ENCODE measurements at places on chromosomes 4 and X.
A peak's percentile ranks its signal among the peaks of the same experiment; 100 is the strongest.

GRCh38 chrX:16958356-16958755 lies 11.9 kb downstream of the REPS2 start:
- no peak for DNase-seq

DNA sequence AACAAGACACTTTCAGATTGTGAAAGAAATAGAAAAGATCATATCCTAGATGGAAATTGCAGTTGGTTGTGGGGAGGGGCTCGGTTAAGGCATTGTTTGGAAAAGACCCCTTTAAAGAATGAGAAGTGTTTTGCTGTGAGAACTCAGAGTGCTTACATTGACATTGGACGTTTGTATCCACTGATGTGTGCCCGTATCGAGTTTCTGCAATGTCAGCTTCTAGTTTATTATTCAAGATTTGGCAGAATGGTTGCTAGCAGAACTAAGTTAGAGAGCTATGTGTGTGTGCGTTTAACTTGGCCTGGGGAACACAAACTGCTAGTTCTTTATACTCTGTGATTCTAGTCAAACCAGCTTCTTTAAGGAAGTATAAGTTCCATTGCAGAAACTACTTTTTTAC lies 2702.5 kb downstream of the PCDH7 start:
- no peak for DNase-seq

GRCh38 chr4:119854364-119854763 lies 212.3 kb downstream of the MAD2L1 start:
- no peak for DNase-seq

- DNase-seq: no peak
Observed at GRCh38 chr4:102606846-102607450, 105.8 kb downstream of the NFKB1 start.

DNA sequence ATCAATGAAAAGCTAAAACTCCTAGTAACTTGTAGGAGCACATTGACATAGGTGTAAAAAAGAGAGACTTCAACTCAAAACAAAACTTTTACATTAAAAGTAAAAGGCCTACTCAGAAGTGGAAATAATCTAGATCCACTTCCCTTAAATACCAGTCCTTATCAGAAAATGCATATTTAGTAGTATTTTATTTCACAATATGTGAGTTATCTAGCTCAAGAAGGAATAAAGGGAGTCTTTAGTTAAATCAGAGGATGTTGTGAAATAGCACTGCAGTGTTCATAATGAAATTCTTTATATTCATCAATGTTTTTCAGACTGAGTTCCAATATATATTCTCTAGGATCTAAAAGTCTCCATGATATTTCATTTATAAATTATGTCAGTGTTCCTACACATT lies 715.0 kb downstream of the GRID2 start:
- DNase-seq: no peak

- no peak for DNase-seq
Observed at GRCh38 chrX:150558424-150558823, 10.0 kb upstream of the MTM1 start.

DNA sequence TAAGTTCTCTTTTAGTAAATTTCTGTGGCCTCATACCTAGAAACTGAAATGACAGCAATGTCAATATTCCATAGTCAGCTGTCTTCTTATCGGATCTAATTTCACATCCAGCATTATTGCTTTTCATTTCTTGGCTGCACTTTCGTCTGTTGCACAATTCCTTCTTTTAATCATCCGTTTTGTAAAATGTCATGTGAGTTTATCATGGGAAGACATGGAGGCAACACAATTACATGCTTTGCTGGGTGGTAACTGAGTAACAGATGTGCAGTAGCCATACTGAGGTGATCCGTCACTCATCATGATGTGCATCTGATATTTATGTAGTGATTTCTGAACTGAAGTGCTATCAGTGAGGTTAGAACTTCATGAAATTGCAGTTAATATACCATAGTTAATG lies 68.3 kb upstream of the SLC7A11 start:
- no peak for DNase-seq

DNA sequence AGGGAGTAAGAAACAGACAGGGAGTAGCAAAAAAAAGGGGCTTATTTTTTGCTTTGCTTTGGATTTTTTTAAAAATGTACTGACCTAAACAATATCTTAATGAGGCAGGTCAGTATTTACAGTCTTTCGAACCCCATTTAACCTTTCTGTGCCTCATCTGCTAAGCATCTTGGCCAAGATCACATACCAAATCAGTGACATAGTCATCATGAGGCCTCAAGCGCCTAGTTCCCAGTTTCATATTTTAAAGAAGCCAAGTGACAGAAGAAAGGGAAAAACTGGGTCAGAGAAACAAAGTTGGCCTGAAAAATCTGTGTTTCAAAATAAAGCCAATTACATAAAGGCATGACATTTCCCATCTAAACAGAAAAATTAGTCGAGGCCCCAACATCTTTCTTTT lies 94.6 kb upstream of the WDR44 start:
- DNase-seq: no peak

GRCh38 chr4:83083925-83084475 lies 30.5 kb downstream of the PLAC8 start:
- DNase-seq: peak; percentile 78

DNA sequence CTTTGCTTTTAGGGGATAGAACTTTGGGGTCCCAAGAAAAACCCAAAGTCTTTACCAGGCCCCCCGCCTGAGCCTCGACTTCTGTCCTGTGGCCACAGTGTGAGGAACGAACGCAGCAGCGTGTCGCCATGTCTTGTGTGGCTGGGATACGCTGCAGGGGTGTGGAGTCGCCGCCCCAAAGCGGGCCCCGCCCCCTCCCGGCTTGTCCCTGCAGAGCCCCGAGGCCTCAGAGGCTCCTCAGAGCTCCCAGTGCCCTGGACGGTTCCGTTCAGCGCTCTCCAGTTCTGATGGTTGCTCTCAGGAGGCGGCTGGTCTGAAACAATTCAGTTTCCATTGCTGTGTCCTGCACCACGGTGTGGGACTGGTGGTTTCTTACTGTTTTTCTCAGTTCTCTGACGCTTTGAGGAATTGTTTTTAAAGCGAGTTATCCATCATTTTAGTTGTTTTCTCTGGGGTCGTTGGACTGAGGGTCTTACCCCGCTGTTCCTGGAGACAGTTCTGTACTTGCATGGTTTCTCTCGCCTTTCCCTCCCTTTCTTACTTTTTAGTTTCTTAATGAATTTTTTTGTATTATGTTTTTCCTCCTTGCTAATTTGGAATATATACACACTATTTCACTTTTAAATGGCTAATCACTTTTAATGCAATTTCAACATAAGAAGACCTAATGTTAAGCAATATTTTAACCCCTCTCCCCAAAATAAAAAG lies 1.6 kb upstream of the IDUA start:
- peak; percentile 58 for DNase-seq

DNA sequence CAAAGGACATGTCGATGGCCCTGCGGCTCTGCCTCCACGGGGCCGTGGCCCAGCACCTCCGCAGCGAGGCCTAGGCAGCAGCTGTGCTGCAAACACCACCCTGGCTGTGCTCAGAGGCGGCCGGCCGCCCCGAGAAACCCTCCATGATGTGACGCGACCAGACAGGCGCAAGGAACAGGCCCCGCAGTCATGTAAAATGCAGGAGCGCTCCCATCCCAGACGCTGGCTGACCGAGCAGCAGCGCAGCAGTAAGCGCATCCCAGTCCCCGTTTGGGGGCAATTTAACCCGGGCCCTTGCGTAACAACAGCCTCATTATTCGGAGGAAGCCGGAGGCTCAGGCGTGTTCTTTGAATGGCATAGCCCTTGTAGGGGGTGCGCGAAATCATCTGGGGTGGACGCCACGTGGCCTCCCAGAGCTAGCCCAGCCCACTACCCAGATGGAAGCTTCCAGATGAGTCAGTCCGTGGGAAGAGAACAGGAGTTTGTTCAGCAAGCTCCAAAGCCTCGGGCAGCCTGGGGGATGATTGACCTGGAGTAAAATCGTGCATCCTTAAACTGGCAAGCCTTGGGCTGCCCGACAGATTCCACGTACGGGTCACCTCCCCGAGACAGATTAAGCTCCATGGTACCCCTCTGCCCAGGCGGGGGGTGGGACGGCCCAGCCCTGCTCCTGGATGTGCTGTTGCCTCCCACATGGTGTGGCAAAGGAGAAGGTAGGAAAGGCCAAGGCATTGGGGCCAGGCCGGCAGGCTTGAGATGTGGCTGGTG lies 124.0 kb downstream of the HMX1 start:
- no peak for DNase-seq

GRCh38 chrX:123964156-123964834 lies 2.8 kb downstream of the STAG2 start:
- peak; percentile 19 for DNase-seq

GRCh38 chrX:113929004-113929403 lies 654.9 kb upstream of the HTR2C start:
- DNase-seq: no peak

GRCh38 chr4:1573830-1574459 lies 110.2 kb downstream of the FAM53A start:
- DNase-seq: no peak

GRCh38 chr4:86688026-86688425 lies 93.9 kb downstream of the PTPN13 start:
- no peak for DNase-seq

- DNase-seq: no peak
Observed at GRCh38 chr4:76270244-76271175, 19.0 kb downstream of the FAM47E start.

DNA sequence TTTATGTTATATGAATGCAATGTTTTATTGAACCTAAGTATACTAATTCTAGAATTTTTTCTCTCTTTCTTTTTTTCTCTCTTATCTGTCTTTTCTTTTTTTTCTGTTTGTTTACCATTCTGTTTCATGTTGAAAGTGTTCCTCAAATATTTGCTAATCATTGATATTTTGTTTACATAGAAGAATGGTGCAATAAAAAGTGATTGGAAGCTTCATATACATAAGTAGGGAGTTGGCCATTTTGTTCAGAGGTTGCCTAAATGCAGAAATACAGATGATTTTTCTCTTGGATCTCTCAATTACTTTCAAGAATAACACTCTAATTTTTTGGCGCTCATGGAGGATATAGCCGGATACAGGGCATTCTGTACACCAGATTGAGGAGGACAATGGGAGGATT lies 5.7 kb upstream of the SERTM2 start:
- DNase-seq: no peak

DNA sequence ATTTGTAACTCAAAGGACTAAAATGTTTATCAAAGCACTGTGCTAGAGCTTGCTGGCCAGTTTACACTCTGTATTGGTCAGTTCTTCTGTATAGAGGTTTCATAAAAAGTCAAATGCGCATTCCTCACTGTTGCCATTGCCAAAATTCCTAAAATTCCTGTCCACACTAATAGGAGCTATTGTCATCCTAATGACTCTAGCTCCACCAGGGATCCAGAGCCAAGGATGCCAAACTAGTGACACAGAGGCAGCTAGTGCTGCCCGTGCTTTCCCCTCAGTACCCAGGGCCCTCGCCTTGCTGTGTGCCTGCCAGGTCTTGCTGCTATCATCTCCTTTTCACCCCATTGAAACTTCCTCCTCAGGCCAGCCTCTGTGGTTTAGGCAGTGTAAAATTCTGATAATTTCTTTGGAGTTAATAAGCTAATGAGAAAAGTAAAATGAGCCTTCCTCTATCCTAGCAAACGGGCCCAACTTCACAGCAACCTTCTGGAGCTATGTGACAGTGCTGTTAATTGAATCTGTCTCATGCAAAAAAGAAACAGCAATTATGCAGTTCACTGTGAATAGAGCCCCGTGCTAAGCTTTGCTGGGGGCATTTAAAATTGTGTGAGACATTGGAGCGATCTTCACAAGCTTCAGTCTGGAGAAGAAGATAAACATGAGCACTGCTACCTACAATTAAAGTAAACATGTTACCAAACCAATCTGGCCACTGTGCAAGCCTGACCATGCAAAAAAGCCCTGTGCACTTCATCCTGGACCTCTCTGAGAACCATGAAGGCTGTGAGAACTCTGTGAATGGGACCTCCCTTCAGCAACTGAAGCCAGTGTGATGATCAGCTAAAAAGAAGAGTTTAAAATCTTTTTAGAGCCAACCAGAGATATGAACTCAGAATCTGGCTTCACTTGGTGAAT lies 43.1 kb upstream of the FGF2 start:
- DNase-seq: no peak

DNA sequence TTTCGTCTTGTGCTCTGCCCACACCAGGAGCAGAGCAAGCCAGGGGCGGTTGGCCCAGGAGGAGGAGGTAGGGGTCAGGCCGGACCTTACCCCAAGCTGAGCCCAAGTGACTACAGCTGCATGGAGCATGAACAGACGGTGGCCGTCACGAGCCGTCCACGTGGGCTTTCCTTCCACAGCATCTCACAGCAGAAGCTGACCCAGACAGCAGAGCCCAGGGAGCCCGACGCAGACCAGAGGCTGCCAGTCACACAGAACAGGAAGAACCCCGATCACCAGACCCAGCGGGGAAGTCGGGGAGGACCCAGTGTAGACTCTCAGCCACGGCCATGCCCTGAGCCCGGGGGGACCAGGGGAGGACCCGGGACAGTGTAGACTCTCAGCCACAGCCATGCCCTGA lies 58.0 kb downstream of the FAM53A start:
- DNase-seq: no peak

DNA sequence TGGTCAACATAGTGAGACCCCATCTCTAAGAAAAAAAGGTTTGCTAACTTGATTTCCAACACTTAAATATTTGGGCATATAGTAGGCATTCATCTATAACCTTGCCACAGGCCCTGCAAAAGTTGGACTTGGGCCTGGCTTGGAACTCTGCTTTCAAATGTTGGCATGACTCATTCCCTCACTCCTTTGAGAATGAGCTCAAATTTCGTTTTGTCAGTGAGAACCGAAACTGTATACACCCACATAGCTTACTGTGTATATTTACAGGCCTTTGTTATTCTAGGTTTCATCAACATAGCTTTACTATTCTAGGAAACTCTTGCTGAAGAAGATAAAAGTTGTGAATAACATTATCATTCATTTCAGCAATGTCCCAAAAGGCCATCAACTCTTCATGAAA lies 88.7 kb upstream of the ELOVL6 start:
- no peak for DNase-seq

- DNase-seq: no peak
Observed at GRCh38 chrX:34764852-34765361, 107.8 kb upstream of the TMEM47 start.

GRCh38 chrX:73916489-73916888 lies 353.5 kb downstream of the CHIC1 start:
- no peak for DNase-seq

DNA sequence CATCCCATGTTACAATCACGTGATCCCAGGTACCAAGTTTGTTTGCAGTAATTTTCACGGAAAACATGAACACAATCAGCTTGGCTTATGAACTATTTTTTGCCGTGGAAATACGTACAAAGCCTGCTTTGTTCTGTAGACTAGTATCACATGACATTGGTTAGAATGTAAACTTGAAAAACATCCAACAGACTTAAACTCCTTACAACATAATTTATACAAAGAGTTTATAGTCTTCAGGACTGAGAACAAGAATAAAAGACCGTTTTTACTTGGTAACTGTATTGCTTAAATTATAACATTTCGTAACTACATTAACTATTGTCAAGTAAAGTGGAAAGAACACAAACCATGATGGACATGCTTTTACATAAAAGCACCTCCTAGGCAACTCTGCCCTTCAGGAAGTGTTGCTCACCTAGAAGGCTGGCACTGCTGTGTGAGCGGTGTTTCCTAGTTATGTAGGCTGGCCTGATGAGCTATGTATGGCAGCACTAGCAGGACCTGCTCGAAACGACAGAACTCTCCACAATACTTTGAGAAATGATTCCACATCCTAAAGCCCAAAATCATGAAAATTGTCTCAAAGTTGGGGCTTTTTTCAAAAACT lies 41.8 kb upstream of the WDR1 start:
- no peak for DNase-seq

Data from CD4-positive, alpha-beta T cell treated with Interleukin-4 for 4 hours (primary cell).